Activated T-helper 1 cell treated with Interleukin-2 at 50 U/mL for 16 hours (primary cell): ENCODE measurements at places on chromosomes 7 and 10.

DNA sequence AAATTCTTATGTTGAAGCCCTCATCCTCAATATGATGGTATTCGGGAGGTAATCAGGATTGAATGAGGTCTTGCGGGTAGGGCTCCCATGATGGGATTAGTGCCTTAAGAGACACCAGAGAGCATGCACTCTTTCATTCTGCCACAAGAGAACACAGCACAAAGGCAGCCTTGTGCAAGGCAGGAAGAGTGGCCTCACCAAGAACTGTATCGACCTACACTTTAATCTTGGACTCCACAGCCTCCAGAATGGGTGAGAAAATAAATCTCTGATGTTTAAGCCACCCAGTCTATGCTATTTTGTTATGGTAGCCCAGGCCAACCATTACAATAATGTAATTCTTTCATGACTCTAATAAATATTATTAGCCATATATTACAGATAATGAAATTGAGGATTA is 8.4 kb downstream of the SEM1 start:
- no peak for DNase-seq

DNA sequence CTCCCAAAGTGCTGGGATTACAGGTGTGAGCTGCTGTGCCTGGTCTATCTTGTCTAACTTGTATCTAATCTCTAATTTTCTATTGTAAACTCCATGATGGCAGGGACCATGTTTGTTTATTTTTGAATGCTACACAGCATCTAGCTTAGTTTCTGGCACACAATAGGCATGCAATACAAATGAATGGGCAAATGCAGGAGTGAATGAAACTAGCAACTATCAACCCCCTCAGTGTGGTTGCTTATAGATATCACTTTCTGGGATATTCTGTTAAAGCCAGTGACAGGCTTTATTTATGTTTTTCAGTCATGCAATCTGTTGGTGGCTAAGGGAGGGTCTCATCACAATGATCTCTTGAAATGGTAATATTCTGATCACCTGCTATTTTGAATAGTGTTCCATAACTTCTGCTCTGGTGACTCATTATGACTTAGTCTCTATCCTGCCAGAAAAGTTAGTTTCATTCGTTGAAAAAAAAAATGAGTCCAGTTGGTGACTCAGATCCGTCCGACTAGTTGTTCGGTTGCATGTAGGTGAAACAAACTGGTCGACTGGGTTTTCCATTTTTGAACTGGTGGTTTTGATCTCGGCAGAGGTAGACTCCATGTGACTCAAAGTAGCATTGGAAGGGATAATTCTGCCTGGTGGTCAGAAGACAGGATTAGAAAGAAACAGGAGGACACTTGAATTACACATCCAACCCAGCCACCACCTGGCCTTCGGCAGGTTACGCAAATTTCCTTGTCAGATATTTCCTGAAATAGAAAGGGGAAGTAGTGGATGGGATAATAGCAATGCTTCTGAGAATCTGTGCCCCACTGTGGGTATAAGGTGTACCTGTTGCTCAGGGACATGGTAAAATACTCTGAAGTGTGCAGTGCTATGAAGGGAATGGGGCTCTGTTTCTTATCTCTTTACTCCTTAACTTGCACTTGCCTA is 76.8 kb downstream of the GATA3 start:
- no peak for DNase-seq

DNA sequence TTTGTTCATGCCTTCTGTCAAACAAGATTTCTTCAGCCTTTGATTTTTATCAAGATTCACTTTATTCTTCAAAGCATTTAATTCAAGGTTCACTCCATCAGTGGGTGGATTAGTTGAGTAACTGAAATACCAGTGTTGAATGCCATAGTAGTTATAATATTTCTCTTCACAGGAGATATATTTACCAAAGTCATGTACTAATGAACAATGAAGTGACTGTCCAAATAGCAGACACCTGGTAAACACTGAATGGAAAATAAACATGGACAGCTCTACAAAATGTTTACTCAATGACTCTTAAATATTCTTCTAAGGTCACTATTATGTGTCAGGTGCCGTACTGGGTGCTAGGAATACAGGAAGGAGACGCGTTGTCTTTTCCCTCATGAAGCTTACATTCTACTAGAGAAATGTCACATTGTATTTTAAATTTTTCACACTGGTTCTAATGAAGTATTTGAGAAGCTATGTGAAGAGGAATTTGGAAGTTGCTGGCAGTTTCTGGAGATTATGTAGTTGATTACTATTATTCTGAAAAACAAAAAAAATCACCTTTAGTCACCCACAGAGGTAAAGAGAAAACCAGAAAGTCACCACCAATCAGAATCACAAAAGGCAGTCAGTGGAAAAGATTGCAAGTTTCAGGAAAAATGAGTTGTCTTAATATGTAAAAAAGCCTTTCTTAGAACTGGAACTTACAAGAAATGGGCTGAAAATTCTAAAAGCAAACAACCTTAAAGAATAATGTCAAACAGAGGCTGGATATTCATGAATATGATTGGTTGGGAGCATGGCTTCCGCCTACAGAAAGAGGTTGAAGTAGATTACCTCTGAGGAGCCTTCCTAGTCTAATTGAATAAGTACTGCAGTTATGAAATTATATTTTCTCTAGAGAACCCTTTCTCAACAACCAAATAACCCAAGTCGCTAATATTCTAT is 84.5 kb downstream of the RTKN2 start:
- no peak for DNase-seq

- DNase-seq = no peak
Measured at GRCh38 chr7:79050603-79051002, 402.9 kb downstream of the MAGI2 start.

- DNase-seq = no peak
Measured at GRCh38 chr7:155093596-155093995, 23.5 kb downstream of the HTR5A start.

GRCh38 chr10:133403359-133403758 is 9.4 kb downstream of the MTG1 start:
- DNase-seq = no peak

DNA sequence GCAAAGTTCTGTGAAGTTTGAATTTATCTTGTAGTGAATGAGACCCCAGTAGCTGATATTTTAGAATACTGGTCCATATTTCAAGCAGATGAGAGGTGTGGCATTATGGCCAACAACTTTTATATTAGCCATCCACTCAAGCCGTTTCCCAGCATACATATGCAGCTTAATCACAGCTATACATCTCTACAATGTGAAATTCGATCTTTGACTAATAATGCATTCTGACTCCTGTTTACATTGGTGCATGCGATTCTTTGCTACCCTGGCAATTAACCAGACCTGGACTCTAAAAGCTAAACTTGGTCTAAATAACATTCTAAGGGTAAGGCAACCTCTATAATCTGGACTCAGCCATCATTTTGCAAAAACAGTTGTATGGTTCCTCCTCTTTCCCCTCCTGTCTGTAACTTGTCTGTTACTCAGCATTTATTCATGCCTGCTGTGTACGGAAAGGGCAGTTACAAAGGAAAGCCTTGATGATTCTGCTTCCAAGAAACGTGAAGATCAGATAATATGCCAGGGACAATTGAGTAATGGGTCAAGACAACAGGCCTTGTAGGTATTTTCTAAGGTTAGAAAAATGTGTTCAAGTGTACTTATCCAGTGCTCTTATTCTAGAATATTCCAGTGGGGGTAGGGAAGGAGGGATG is 50.6 kb downstream of the PNLIPRP2 start:
- no peak for DNase-seq

DNA sequence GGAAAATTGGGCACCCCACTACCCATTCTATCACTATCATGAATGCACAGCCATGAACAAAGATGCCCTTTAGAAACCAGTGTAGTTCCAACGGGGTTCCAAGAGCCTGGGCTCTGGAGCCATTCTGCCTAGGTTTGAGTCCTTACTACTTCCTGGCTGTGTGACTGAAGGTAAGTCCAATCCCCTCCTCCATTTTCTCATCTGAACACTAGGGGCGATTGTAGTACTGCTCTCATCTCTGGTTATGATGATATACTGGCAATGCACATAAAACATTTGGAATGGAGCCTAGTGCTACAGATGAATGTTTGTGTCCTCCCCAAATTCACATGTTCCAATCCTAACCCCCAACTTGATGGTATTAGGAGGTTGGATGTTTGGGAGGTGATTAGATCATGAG is 28.1 kb upstream of the CDH23 start:
- no peak for DNase-seq

- no peak for DNase-seq
Measured at GRCh38 chr10:5663692-5664427, 2.5 kb downstream of the ASB13 start.

GRCh38 chr7:35652124-35652523 is 42.8 kb downstream of the HERPUD2 start:
- no peak for DNase-seq

- DNase-seq = no peak
Measured at GRCh38 chr7:131633342-131633843, 77.0 kb upstream of the PODXL start.

- no peak for DNase-seq
Measured at GRCh38 chr7:2605608-2606538, 25.9 kb upstream of the TTYH3 start.

DNA sequence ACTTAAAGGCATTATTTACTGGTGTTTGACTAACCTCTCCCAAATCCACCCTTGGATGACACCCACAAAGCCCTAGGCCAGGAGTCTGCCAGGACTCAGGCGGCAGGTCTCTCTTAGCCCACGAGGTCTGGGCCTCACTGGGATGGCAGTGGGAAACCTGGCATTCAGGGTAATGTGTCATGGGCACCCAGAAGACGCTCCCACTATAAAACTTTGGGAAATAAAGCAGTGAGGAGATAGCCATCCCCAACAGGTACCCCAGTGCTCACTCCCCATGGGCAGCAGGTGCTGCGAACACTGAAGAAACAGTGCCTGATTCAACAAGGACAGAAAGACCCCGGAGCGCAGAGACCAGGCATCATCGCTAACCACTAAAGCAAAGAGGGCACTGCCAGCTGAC is 14.4 kb upstream of the PTPRN2 start:
- no peak for DNase-seq

GRCh38 chr7:2258661-2259365 is 16.8 kb downstream of the NUDT1 start:
- DNase-seq = no peak

GRCh38 chr10:67841737-67842136 is 3.7 kb upstream of the DNAJC12 start:
- no peak for DNase-seq

DNA sequence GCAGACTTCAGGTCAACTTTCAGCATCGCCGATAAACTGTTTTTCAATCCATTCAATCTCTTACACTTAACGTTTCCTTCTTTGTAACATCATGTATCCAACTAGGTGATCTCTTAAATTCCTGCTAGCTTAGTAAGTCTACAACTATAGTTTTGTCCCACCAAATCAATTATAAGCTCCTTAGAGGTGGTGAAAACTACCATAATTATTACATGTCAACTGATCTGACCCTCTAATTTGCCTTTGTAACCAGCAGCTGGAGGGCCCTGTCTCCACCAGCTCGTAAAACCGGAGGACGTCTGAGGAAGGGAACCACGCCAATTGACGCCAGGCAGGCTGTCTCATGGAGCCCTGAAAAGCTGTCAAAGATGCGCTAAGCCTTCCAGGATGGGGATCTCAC is 113.4 kb downstream of the ABCC2 start:
- no peak for DNase-seq
